ENCODE measurements at places on chromosomes 5 and 9.
A peak's percentile ranks its signal among the peaks of the same experiment; 100 is the strongest.

DNA sequence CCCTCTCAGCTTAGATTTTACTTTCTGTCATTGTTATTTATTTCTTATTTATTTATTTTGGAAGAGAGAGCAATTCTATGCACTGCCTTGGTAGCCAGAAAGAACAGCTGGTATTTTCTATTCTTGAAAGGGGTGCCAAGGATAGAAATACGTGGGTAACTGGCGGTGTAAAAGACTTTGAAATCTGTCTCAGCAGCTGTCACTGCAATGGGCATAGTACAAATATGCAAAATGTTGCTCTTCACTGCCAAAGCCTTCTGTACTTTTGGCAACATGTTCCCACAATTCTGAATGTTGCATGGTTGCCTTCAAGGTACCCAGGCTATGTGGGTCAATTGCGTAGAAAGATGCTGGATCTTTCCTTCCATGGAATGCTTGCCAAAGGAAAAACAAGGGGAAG is 230.2 kb upstream of the EDIL3 start:
- DNase-seq = no peak

GRCh38 chr9:97984188-97985057 is 1.3 kb downstream of the ANP32B start:
- peak; percentile 61 for DNase-seq

- DNase-seq = no peak
Observed at GRCh38 chr5:129943936-129944335, 39.7 kb downstream of the CHSY3 start.

GRCh38 chr5:177601126-177601525 is 1.2 kb downstream of the B4GALT7 start:
- DNase-seq = no peak

Data from nucleus accumbens (tissue), 56 donors.